ENCODE measurements at places on chromosomes 2 and 18.

DNA sequence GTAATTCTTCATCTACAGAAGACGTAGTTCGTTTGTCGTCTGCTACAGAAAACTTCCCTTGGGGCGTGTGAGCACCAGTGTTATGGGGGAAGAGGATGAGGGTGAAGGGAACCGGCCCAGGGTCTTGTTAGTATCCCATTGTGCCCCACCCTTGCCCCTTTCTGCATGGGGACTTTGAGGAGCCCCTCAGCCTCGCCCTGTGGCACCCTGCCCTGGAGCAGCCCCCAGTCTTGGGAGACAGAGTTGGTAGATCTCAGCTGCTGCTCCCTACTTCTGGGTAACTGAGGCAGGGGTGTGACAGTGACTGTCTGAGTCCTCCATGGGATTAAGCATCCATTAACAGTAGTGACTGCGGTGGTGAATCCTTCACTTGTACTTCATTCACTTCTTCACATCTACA, 50.1 kb downstream of the RNF144A start:
- DNase-seq, result no peak

DNA sequence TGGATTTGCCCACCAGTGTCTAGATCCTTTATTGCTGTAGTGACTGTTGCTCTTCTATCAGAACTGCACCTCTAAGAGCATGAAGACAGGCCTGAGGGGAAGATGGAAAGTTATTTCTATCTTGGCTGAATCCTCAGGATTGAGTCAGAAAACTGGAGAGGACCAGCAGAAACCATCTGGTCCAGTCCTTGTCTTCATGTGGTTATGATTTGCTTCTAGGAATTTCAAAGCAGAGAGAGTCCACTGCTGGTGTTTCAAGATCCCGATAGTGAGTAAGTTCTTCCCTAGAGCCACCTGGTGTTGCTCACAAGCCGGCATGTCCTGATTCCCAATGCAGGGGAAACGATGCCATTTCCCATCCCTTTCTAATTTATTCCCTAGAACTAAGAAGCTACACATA, 84.2 kb downstream of the NCKAP5 start:
- no peak for DNase-seq

DNA sequence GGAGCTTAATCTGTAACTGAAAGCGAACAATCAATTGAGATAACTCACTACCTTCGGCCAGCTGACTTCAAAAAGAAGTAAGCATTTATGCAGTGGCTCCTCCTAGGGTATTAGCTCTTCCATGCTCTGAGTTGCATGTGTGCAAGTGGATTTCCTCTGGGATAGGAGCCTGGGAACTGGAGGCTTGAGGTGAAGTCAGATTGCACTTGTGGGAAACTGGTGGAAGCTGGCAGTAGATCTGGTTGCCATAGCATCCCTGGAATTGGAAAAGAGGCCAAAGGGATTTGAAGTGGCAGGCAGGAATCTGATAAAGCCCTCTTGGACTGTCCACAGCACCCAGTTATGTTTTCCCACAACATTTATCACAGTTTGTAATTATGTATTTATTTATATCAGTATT, 50.6 kb upstream of the FMNL2 start:
- DNase-seq, result no peak

DNA sequence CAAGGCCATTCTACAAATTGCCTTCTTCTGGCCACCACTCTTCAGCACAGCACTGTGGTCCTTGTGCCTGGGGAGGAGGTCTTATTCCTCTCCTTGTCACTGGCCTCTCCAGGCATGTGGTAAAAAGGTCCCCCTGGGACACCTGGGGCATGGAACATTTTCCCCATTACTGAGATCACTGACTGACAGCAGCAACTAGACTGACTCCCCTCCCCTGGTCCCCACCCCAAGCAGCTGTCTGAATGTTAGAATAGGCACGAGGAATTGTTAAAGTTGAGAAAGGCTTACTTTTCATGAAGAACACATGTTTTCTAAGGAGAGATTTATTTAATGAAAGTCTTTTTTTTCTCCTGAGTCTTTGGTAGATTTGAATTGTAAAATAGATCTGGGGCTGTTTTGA, 39.5 kb upstream of the RTN4 start:
- no peak for DNase-seq

- DNase-seq, result no peak
Observed at GRCh38 chr18:32906506-32907310, 133.9 kb upstream of the KLHL14 start.

DNA sequence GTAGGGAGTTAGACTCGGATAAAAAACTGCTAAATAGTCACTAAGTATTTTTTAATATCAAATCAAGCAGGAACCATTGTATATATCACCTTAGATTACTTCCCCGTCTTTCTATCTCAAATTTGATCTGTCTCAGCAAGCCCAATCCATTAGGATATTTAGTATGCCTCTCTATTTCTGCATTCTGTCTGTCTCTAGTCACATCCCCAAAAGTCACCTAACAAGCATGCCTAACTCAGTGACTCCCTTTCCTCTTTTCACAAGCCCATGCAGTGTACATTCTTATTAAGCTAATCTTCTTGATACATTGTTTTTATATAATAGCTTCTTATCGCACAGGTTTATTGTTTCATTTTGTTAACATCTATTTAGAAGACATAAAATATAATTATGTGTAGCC, 57.8 kb downstream of the PDE1A start:
- DNase-seq, result no peak

Measured in anterior cingulate cortex (tissue), 58 donors.